Prostate gland (tissue), 2 donors: ENCODE measurements at places on chromosomes 12 and 14.

GRCh38 chr12:104582739-104583138, 126.0 kb downstream of the CHST11 start:
- DNase-seq, result no peak

GRCh38 chr14:29553427-29553826, 374.2 kb downstream of the PRKD1 start:
- DNase-seq, result no peak

GRCh38 chr14:94317259-94317658, 5.9 kb downstream of the SERPINA6 start:
- DNase-seq, result no peak

GRCh38 chr12:13948621-13949020, 32.8 kb downstream of the GRIN2B start:
- no peak for DNase-seq

DNA sequence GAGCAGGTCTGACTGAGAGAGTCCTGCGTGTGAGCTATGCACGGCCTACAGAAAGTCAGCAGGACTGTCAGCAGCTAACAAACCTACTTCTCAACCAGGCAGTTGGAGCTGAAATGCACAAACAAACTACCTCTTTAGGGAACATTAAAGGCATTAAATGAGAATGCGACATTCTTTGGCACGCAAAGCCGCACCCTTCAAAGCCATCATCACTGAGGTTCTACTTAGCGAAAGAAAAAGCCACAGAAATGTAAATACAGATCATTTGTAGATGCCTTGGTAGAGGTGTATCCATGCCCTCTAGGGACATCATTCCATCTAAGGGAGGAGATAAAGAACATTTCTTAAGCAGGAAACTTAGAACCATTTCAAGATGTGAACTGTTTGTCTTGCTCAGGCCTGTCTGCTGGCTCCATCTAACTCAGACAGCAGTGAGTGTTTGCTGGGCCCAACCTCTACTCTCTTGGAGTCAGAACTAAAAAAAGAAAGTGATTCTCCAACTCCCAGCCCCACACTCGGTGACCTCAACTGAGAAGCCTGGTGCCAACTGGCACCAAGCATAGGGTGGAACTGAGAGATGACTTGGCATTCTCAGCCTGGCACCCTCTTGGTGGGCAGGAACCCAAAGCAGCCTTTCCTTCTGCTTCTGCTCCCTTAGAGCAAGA, 63.5 kb upstream of the MBIP start:
- DNase-seq, result peak; percentile 44

DNA sequence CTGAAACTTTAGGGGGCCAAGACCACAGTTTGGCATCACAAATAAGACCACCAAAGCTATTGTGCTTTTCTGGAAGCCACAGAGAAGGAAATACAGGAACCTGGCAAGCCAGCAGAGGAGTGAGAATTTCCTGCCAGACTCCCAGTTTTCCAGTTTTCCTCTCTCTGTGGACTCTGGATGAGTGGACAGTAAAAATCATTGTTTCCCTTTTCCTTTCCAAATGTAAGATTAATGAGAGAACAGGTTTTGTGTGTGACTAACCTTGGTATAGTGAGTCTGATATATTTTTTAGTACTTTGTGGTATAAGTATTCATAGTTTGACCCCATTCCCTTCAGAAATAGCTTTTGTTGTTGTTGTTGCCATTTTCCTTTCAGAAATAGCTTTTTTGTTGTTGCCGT, 2.6 kb upstream of the TAC3 start:
- DNase-seq, result no peak

- DNase-seq, result no peak
Measured at GRCh38 chr12:34275129-34275528, 252.8 kb downstream of the ALG10 start.

GRCh38 chr12:52873832-52874572, 25.2 kb upstream of the KRT78 start:
- peak; percentile 89 for DNase-seq

DNA sequence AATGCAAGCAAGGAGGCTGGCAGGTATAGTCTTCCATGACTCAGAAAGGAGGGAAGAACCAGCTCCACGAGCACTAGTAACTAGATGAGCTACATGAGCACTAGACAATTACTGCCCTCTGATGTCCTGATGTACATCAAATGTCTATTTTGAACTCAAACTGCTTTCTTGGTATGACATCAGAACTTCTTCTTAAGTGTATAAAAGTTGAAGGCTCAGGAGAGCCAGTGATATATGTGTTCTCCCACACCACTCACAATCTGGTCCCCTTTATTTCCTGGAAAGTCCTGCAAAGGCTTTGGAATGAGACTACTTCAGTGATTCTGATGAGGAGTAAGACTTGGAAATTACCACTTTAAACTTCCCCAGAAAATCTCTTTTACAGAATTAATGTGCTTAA, 18.5 kb upstream of the DHRS7 start:
- no peak for DNase-seq

GRCh38 chr12:123531091-123531490, 2.4 kb downstream of the RILPL1 start:
- no peak for DNase-seq

DNA sequence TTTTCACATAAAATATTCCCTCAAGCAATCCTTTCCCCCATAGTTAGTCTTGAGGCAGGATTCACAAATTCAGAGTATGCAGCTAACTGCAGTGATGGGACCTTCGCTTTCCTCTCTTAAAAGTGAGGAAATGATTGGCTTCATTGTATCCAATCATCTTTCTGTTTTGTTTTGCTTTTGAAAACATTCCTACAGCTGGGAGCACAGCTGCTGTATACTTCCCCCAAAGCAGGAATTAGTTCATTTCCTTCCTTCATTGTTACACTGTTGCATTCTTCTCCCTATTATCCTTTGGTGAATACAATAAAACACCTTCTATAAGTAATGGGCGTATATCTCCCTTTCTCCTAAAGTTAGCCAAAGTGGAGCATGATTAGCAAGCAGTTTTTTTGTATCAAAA, 9.4 kb upstream of the GAS2L3 start:
- DNase-seq, result no peak

- DNase-seq, result no peak
Measured at GRCh38 chr14:77256694-77257093, 14.3 kb downstream of the NGB start.

- DNase-seq, result no peak
Measured at GRCh38 chr14:26963711-26964110, 365.9 kb upstream of the NOVA1 start.

GRCh38 chr14:98926146-98926545, 345.9 kb downstream of the BCL11B start:
- no peak for DNase-seq

DNA sequence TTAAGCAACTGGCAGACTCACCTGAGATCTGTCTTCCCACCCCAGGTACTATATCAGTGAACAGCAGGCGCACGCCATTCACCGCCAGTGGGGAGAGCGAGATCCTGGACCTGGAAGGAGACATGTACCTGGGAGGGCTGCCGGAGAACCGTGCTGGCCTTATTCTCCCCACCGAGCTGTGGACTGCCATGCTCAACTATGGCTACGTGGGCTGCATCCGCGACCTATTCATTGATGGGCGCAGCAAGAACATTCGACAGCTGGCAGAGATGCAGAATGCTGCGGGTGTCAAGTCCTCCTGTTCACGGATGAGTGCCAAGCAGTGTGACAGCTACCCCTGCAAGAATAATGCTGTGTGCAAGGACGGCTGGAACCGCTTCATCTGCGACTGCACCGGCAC, 544.5 kb downstream of the NRXN3 start:
- no peak for DNase-seq

GRCh38 chr14:80054020-80054419, 157.3 kb downstream of the DIO2 start:
- peak; percentile 13 for DNase-seq

DNA sequence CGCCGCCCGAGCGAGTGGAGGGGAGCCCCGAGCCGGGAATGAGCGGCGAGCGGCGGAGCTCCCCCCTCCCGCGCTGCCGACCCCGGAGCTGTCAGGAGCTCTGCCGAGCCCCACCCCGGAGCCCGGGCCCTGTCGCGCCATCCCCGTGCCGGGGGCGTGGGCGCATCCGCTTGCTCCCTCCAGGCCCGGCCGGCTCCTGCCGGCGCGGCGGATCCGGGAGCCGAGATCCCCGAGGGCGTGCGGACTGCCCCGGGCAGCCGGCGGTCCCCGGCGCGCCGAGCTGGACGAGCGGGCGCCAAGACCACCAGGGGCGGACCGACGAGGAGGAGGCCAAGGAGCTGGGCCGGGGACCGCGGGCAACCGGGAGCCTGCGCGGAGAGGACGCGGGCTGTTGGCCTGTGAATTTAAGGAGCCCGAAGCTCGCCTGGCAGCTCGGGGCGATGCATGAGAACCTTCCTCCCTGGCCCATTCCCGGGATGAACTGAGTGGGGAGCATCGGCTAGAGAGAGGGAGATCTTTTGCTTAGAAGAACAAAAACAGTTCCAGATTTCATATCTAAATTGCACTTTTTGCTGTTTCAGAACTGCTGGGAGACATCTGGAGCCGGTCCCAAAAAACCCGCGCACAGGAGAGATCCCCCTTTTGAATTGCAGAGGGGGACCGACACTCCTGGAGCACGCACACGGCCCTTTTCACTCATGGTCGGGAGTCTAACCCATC, 2.0 kb downstream of the PTHLH start:
- DNase-seq, result no peak

- DNase-seq, result no peak
Measured at GRCh38 chr14:101862711-101863110, 101.2 kb downstream of the PPP2R5C start.

- no peak for DNase-seq
Measured at GRCh38 chr12:95424271-95424994, 49.5 kb upstream of the METAP2 start.

- no peak for DNase-seq
Measured at GRCh38 chr14:99592933-99593753, 10.9 kb downstream of the CCDC85C start.

DNA sequence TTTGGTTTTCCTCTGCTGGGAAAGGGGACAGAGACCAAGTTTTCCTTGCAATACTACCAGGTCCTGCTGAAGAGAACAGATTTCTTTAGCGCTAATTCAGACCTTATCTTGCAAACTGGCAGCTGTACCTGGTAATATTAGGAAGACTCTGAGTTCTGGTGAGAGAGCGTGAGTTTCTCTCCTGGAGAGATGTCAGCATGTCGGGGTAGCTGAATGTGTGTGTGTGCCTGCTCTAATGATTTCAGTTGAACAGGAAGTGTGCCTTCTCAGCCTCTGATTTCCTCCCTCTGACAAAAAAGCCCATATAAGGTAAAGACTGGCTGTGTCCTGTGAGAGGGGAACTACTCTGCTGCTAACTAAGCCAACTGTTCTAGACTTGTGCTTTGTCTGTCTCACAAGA, 10.3 kb upstream of the ERP27 start:
- DNase-seq, result no peak

GRCh38 chr14:98819867-98820206, 452.2 kb downstream of the BCL11B start:
- no peak for DNase-seq

GRCh38 chr12:64745980-64746379, 13.2 kb downstream of the GNS start:
- no peak for DNase-seq

GRCh38 chr14:76762411-76763095, 1.3 kb downstream of the VASH1 start:
- peak; percentile 2 for DNase-seq

DNA sequence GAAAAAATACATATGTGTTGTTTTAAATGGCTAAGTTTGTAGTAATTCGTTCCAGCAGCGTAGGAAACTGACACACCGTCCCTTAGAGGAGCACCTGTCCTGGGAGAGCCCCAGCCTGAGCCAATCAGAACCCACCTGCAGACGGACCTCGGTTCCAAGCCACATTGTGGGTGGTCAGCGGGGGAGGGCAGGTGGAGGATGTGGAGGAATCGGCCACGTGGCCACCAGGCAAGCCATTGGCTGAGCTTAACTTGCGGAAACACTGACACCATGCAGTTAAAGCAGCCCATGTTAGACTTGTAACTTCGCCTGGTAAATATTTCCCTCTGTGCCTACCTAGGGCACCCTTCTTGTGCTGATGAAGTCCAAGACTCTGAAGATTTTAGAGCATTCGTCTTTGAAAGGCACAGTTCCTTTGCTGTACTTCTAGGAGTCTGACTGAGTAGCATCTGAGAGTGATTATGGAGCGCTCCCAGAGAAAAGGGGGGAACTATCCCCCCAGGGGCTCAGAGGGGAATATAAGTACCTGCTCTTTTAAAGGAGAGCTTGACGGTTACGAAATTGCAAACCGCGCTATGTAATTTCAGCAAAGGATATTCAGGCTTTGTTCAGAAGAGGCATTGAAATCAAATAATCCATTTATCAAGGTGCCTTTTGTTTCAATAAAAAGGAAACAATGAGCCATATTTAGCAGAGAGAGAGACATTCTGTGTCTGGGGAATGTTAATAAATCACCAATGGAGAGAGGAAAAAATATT, 135.7 kb downstream of the TMEM132C start:
- no peak for DNase-seq

GRCh38 chr14:58732387-58732786, 94.6 kb downstream of the DACT1 start:
- no peak for DNase-seq

- no peak for DNase-seq
Measured at GRCh38 chr12:13504074-13504473, 307.5 kb downstream of the EMP1 start.

- DNase-seq, result no peak
Measured at GRCh38 chr12:133023566-133023965, 13.7 kb upstream of the ZNF84 start.

DNA sequence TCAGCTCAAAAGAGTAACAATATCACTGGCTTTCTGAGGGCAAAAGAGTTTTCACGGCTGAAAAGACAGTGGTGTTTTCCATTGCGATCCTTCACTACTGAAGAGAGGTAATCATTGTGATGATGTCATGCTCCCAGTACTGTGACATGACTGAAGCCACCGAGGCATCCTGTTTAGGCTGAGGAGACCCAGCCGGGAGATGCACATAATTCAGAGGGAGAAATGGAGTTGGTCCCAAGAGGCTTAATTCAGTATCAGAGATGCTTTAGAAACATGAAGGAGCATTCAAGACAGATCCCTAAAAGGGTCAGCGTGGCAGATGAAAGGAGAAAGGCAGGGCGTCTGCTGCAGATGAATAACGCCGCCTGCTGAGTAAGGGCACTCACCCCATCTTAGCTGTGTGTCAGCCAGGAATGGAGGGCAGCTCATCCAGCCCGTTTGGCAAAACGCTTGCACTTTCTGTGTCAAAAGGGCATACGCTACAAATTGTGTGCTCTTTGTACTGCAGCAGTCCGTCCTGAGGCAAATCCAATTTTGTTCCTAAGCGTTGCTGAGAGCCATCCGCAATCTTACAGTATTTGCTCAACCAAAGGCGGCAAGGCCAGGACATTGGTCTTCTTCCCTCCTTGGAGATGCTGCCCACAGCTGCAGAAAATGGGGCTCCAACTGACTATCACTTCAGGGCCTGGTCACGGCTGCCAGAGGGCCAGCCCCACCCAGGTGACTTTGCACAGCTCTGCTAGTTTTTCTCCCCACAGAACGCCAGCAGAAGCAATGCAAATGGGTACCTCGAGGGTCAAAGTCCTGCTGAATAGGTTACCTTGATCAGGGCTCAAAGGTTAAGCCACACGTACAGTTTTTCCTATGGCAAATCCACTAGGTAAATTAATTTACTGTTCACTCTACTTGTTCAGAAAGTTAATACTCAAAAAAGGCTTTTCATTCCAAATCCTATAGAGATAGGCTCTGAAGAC, 23.5 kb downstream of the CCDC92 start:
- DNase-seq, result no peak
